ENCODE measurements at places on chromosomes 12 and 14.
A peak's percentile ranks its signal among the peaks of the same experiment; 100 is the strongest.

DNA sequence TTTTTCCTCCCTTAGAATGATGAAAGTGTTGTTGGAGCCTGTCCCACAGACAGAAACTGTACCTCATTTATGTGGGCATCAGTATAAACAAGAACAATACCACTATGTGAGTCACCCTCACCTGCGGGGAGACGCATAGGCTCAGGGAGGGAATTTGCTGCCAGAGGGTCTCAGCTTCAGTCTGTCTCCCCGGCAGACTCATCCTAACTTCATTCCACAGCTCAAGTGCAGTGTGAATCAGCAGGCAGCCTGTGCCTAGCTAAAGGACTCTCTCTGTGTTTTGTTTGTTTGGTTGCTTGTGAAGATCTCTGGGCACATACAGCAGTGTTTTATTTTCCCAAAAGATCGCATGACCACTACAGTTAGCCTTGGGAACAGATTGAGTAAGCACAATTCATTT lies 98.9 kb downstream of the PRKCH start:
- DNase-seq, result no peak

DNA sequence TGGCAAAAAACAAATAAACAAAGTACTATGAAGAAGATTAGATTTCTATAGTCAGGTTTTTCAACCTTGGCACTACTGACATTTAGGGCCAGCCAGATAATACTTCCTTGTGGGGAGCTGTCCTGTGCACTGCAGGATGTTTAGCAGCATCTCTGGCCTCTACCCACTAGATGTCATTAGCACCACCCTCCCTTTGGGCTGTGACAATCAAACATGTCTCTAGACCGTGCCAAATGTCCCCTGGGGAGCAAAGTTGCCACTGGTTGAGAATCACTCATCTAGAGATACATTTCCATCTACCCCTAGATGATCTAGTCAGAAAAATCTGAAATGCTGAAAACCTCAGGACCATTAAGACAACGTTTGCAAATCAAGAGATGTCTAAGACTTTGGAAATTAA lies 29.9 kb downstream of the SRRM4 start:
- no peak for DNase-seq

- DNase-seq, result no peak
These were observed 573 bp downstream of the ARL6IP4 start for GRCh38 chr12:122981036-122981471.

GRCh38 chr12:132375747-132376463 lies 46.5 kb upstream of the GALNT9 start:
- no peak for DNase-seq

DNA sequence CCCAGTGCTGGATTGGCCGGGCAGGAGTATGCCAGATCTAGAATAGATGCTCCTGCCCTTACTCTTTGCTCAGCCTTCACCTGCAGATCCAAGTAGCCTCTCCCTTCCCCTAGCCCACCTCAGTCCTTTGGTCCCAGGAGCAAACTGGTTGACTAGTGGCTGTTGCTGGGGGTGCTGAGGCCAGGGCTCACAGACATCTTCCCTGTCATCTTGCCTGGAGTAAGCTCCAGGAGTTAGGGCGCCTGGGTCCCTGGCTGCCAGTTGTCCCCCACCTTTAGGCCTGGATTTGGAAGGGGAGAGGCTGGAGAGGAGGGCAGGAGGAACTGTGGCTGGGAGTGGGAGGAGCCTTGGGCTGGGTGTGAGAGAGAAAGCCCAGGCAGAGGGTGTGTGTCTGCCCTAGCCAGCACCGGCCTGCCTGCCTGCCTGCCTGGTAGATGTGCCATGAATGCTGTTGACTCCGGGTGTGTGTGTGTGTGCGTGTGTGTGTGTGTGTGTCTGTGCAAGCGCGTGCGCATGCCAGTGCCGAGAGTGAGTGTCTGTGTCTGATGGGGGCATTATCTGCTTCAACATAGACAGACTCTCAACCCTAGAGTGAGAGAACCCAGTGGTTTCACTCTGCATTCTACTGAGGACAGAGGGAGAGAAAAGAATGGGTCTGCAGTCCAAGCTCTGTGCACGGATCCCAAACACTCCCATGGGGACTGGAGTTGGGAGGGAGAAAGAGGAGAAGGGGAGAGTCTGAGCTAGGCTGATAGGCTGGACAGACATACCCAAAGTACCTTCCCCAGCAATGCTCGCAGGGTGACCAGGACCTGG lies 845 bp upstream of the RARG start:
- DNase-seq, result no peak

- DNase-seq, result no peak
These were observed 4.5 kb upstream of the PRR4 start for GRCh38 chr12:10853776-10854175.

- DNase-seq, result no peak
These were observed 279.3 kb upstream of the DDHD1 start for GRCh38 chr14:53432378-53432802.

- no peak for DNase-seq
These were observed 220.5 kb upstream of the TBX3 start for GRCh38 chr12:114904254-114905003.

DNA sequence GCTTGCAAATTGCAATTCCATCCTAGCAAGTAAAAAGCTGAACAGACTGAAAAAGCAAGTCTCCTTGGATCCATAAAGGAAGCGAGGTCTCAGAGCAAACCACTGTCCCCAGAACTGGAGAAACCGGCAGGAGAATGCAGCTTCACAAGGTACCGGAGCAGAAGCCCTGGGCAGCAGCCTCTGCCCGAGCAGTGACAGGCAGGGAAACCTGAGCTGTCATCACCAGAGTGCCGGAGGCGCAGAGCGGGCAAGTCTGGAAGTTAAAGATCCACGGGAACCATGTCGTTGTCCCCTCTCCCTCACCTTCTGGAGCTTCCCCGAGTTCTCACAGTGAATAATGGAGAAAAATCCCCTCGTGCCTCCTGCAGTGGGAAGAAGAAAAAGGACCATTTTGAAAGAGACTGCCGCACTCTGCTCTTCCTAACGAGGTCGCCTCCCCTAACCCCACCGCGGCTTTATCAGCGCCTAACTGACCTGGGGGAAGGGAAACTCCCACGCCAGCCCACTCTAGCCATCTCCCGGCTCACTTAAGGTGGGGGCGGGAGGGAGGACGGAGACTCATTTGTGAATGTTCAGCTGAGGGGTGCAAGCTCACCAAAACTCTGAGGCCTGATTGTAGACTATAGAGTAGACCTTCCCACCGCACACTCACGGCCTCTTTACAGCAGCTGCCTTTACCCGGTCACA lies 27.8 kb downstream of the FBXL14 start:
- no peak for DNase-seq

DNA sequence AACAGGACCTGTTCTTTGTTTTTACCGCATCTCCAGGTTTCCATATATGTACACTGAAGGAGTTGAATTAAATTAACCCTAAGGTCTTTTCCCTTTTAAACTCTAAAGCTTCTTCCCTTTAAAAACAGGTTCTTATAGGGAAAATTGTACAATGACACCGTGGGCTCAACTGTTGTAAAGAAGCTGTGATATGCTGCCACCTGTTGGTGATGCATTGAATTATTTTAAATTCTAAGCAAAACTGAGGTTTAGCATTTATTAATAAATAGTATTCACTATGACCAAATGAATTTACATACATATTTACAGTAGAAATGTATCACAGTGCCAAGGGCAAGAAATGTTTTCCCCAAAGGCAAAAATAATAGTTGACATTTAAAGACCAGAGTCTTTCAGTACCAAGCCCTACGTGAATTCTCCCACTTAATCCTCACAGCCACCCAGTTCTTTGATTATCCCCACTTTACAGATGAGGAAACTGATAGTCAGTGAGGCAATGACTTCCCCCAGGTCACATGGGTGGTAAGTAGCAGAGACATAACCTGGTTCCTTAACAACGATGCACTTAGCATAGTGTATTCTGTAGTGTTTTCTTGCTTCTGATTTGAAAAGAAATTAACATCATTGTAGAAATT lies 35.7 kb upstream of the TMEM263 start:
- no peak for DNase-seq

DNA sequence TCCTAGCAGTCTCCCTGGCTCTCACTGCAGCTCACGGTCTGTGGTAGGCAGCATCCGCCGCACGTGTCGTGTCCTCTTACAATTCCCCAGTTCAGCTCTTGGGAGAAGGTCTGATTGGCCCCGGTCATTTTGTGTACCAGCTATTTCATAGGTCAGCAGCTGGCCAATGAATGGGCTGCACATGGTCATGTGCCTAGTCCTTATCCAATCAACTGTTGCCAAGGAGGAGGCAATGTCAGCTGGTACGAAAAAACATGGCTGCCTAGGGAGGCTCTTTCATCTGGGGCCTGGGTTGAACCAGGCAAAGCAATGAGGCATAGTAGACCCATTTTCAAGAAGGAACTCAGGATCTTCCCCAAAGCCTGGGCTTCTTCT lies 46.1 kb downstream of the RNFT2 start:
- no peak for DNase-seq

DNA sequence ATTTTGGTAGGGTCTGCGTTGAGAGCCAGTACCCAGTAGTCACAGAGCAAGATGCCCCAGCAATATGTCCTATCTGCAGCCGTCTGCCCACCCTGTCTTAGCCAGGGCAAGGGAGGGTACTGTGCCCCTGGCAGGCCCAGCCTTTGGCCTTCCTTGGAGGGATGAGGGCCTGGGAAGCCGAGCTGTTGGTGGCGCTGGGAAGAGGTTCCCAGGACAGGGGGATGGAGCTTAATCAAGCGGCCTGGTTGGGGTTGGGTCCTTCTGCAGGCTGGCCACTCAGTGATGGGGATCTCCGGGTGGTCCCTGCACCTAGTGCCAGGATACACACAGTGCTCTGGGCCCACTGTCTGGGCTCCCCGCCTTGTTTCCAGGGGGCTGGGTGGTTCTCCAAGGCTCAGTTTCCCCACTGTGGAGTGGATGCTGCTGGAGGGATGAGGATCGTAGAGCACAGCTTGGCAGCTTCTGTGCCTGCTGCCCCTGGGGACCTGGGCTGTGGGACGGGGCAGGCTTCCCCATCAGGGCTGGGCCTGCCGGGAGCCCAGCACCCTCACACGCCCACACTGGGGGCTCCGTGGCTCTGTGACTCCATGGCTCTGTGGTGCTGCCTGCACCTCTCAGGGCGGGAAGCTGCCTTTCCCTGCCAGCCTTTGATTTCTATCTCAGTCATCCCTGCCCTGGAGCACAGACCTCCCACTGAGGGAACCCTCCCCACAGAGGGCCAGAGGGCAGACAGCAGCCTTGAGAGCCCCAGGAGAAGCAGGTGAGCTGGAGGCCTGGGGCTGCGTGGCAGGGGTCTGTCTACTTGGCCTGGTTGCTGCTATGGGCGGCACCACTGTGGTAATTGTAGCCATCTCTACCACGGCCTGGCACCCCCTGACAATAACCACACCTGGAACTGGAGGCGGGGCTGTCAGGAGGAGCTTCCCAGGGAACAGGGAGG lies 357.0 kb downstream of the TMEM121 start:
- DNase-seq, result peak; percentile 53

DNA sequence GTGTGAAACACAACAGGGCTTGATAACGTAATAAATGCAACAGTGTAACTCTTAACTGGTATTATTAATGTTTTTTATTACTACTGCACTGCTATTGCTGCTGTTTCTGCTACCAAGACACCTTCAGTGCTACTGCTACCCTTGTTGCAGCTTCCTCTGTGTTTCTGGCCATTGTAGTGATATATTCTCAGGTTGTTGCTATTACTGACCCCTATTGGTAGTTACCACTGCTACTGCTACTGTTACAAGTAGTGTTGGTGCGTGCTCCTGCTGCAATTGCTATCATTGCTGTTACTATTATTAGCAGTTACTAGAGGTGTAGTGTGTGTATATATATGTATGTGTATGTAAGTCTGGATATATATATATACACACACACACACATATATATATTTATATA lies 87.2 kb upstream of the PTPRB start:
- DNase-seq, result no peak

DNA sequence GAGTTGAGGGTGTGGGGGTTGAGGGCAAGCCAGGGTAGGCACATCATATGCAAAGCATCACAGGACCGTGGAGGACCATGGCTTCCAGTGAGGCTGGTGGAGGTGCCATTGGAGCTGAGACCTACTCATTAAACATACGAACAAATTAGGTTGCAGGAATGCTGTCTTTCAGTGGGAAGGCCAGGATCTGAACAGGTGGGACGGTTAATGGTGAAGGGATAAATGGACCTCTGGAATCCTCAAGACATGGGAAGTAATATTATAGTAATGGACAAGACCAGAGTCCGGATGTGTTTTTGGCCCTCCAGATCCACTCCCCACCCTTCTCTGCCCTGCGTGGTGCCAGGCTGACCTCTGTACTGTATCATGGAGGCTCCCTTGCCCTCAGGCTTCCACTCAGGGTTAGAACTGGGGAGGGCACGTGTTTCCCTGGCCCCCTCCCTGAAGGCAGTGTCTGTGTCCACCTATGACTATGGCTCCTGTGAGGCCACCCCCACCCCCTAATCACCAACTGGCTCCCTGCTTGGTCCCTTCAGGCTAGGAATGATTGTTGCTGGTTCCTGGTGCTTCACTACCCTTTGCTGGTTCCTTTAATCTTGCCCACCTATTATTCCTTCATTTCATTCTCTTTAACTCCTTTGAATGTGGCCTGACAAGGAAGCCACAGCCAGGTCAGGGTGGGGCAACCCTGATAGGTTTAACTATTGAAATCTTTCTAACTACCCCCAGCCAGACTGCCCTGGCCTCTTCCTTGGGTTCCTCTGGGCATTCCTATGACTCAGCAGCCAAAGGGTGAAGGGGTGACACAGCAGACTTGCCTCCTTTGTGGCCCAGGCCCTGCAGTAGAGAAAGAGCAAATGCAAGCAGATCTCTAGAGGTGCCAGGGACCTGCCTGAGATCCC lies 10.7 kb downstream of the DHRS2 start:
- DNase-seq, result no peak

DNA sequence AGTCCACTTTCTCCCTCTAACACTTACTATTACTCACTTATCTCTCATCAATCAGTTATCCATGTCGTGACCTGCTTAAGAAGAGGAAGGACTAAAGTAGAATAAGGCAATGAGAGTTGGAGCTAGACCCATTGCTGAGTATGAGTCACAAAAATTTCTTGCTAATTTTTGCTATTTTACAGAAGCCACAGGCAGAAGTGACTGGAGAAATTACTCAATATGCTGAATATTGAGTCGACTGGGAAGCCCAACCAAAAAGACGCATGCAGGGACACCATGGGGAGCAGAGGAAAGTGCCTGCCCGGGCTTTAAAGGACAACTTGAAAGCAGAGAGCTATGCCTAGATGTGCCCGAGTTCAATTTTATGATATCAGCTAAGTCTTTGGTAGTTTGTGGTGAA lies 115.4 kb upstream of the FOXG1 start:
- no peak for DNase-seq

DNA sequence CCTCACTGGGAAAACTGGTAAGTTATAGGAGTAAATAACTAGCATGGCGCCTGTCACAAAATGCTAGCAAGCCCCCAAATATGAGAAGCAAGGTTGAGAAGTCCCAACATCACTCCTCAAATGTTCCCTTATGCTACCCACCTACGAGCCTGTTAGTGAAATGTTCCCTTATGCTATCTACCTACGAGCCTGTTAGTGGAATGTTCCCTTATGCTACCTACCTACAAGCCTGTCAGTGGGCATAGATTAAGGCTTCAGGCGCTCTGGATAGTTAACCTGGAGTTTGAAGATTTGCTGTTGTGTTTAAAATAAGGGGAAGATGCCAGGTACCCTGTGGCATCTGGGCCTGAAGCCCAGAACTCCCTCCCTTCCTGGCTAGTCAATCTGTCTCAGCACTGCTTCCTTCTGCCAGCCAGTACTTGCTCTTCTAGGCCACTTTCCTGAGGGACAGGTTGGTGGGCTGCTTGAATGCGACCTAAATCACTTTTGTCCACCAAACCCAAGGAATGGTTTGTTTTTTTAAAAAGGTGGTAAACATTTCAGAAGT lies 67.1 kb upstream of the SINHCAF start:
- peak; percentile 1 for DNase-seq

Data from type B pancreatic cell (in vitro differentiated cells).